ENCODE measurements at places on chromosomes 7 and 10.

DNA sequence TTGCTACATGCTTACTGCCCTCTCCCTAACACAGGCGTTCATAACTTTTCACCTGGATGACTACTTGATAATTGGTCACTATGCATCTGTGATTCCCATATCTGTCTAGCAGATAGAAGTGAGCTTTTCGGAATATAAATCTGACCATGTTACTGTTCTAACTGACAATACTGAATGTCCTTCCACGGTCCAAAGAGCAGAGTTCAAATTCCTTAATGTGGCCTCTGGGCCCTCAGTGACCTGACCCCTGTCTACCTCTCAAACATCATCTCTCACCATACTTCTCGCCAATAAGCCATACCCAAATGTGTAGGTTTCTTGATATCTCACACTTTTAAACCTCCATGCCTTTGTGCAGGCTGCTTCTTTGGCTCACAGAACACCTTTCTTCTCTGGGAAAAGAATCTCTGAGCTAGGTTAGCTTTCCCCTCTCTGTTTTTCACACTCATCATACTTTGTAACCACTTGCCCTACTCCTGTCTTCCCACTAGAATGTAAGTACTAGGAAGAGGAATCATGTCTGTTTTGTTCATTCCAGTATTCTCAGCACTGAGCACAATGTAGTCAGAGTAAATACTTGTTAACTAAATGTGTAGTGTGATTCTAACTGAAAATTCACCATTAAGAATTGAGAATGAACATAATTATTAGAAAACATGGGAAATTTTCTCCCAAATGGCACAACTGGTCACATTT, 39.2 kb upstream of the LRRC17 start:
- no peak for DNase-seq

GRCh38 chr10:113084031-113084430, 134.0 kb downstream of the TCF7L2 start:
- no peak for DNase-seq

DNA sequence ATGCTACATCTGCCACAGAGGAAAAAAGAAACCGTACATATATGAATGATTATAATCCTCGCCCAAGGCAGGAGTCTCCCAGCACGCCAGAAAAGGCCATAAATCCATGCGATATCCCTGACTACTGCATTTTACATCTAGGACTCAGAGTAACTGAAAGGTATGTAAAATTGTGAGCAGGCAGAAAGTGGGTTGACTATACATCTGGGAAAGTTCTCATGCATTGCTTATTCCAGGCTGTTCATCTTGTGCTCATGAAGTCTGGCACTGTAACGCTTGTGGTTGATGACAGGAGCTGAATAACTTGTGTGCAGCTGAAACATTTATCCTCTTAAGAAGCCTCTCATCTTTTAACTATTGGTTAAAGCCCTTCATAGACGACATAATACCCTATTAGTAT, 193.4 kb upstream of the STEAP4 start:
- no peak for DNase-seq

- DNase-seq, result no peak
These were observed 66.4 kb upstream of the TNRC18 start for GRCh38 chr7:5489991-5490536.

DNA sequence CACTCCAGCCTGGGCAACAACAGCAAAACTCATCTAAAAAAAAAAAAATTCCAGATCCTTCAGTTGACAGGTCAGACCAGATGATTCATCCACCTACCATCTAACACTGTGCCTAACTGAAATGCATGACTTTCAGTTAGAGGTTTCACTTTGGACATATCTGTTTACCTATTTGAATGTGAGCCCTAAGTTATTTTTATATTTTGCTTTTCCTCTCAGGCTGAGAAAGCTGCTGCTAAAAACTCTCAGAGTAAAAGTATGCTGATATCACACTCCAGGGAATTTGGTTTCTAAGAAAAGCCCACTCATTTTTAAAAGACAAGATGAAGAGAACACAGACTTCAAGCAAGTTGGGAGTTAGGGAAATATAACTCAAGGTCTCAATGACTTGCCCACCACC, 126.0 kb downstream of the SGMS1 start:
- peak; percentile 21 for DNase-seq

GRCh38 chr7:30644286-30644955, 37.8 kb downstream of the CRHR2 start:
- no peak for DNase-seq

GRCh38 chr7:603152-603951, 83.7 kb upstream of the PDGFA start:
- no peak for DNase-seq

GRCh38 chr10:69172241-69172982, 7.6 kb upstream of the SUPV3L1 start:
- peak; percentile 4 for DNase-seq

GRCh38 chr10:78950656-78951587, 117.8 kb upstream of the ZMIZ1 start:
- no peak for DNase-seq

GRCh38 chr10:47045331-47045861, 134.2 kb downstream of the PTPN20 start:
- DNase-seq, result no peak

DNA sequence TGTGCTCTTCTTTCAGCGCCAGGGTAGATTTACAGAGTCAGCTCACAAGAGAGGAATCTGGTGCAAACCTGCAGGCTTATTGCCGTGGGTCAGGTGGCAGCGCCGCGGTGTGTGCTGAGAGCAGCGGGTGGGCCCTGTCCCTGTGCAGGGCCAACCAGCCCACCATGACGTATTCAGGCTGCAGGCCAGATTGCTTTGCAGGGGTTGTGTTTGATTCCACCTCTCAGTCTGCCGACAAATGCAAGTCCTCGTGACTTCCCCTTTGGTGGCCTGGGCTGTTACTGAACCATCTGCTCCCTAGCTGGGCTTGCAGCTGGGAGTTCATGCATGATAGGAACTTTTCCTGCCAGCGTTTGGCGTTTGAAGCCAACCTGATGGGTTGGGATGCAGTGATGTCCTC, 66.7 kb upstream of the LEP start:
- DNase-seq, result no peak

DNA sequence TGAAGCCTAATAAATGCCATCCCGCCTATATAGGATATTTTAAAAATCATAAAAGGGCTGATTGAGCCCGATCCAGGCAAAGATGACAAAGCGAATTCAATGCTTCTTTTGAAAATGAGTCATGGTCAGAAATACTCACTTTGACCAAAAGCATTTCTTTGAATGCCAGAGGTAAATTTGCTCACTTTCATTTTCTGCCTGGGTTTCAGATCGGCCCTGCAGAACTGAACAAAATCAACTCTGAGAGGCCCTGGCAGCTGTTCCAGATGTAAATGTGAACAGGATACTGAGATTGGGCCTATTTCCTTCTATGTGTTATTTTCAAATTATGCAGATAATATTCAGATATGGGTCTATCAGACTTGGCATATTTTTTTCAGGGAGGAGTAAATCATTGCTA, 114.8 kb upstream of the ARID5B start:
- peak; percentile 30 for DNase-seq

- peak; percentile 6 for DNase-seq
These were observed 14.6 kb downstream of the EPC1 start for GRCh38 chr10:32332299-32332750.

DNA sequence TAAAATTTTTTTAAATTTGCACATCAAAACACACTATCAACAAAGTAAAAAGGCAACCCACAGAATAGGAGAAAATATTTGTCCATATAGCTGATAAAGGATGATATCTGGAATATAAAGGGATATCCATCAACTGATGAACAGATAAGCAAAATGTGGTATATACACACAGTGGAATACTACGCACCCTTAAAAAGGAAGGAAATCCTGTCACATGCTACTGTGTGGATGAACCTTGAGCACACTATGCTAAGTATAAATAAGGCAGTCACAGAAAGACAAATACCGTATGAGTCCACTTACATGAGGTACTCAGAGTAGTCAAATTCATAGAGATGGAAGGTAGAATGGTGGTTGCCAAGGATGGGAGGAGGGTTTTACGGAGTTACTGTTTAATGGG, 37.7 kb downstream of the ARHGAP19 start:
- no peak for DNase-seq

GRCh38 chr7:99674995-99675742, 4.6 kb downstream of the CYP3A5 start:
- no peak for DNase-seq

GRCh38 chr7:2488272-2488645, 12.1 kb upstream of the GRIFIN start:
- DNase-seq, result no peak

GRCh38 chr10:79136236-79137005, 67.7 kb downstream of the ZMIZ1 start:
- no peak for DNase-seq

- DNase-seq, result peak; percentile 14
These were observed 39.7 kb upstream of the CELF2 start for GRCh38 chr10:10977978-10978377.

- peak; percentile 96 for DNase-seq
These were observed 145.5 kb upstream of the CELF2 start for GRCh38 chr10:10872035-10872673.

DNA sequence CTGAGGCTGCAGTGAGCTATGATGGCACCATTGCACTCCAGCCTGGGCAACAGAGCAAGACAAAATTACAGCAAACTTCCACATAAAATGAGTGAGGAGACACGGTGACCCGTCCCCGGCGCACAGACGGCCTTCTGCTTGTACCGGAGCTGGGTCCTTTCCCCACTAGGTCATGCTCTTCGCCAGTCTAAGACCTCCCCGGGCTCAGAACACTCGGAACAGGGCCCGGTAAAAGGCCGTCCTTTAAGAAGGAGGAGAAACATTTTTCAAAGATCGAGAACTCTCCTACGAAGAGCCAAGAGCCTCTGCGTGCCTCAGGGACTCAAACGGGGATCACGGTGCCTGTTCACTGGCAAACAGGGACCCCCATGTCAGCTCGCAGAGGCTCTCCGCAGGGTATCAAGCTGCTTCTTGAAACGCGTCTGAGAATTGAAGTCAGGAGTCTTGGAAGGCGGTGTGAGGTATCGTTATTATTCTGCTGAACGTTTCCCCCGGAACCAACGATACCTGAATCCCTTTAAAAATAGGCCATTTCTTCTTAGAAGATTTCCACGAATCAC, 9.0 kb downstream of the CARD11 start:
- DNase-seq, result no peak

DNA sequence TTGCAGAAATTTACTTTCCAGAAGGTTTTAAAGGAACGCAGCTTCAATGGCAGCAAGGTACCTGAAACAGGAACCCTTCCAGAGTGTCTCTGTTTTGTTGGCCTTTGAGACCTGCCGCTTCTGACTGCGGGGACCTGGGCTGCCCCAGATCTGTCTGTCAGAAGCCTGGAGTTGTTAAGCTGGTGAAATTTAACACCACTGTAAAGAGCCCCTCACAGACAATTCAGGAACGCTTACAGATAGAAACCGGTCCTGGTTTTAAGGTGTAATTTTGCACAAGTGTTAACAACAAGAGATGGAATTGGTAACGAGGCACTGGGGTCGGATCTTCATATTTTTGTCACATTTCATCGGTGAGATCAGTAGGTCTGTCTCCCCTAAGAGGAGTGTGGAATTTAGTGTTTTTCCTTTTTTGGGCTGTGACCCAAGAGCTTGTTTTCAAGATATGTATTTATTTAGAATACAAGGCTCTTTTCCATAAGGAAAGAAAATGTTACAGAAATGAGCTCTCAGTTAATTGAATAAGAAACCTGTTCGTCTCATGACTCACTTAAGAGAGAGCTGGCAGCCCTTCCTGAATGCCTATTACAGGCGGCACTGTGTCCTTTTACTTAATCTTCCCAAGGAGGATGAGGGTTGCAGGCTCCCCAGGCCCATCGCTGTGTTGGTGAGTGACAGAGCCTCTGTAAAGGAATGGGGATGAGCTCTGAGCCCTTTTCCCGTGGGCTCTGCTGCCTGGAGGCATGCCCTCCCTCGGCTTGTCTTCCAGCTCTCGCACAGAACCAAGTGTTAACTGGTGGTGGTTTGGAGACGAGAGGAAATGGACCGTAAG, 168.7 kb downstream of the CUX1 start:
- DNase-seq, result no peak

DNA sequence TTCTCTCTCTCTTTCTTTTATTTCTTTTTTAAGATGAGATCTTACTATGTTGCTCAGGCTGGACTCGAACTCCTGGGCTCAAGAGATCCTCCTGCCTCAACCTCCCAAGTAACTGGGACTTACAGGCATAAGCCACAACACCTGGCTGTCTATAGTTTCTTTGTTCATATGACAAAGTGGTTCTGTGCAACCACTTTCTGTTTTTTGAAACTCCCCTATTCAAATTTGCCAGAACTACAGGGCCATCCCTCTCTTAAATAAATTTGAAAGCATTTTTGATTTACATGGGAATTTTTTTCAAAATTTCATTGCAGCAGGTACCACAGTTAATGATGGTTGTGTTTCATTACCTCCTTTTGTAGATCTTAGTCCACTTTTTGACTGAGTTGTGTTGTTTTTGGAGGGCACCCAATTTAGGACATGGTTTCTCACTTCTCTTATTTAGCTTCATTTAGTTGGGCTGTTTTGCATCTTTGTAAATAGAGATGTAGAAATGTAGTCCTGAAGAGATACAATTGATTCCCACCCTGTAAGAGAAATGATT, 119.2 kb downstream of the LRRC4 start:
- no peak for DNase-seq

GRCh38 chr10:96645191-96645721, 58.4 kb upstream of the TM9SF3 start:
- no peak for DNase-seq
